Skin of body (tissue), 3 donors: ENCODE measurements at places on chromosomes 4 and X. TPM values are rescaled to one million over a fixed set of nuclear protein-coding genes. Genes with fewer than 3 reads are reported as not detected.

DNA sequence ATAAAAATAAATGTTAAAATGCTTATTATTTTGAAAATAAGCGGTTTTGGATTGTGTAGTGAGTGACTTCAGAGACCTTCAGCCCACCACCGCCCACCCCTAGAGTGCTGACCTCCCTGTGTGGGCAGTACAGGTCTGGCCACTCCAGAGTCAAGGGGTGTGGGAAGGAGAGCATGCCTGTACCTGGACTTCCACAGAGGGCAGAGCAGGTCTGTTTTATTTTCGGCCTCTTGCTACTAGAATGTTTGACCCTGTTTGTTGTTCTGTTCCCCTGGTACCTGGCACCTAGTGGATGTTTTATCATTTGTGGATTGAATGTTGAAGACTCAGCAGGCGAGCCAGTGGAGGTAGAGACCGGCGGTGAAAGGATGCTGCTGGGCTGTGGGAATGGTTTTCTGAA is 14.3 kb downstream of the PIGG start:
- no peak for DNase-seq

DNA sequence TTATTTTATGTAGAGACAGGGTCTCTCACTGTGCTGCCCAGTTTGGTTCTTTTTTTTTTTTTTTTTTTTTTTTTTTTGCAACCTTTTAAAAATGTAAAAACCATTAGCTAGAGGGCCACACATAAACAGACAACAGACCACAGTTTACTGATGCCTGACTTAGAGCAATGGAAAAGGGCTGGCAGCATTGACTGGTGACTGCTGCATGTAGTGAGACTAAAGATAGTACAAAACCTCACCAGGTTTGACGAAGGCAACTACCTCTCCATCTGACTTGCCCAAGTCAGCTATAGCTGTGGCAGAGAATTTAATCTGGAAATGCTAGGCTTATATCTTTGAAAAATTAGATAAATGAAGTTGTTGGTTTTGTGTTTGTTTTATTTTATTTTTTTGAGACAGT is 102.9 kb downstream of the RBM47 start:
- DNase-seq: no peak

DNA sequence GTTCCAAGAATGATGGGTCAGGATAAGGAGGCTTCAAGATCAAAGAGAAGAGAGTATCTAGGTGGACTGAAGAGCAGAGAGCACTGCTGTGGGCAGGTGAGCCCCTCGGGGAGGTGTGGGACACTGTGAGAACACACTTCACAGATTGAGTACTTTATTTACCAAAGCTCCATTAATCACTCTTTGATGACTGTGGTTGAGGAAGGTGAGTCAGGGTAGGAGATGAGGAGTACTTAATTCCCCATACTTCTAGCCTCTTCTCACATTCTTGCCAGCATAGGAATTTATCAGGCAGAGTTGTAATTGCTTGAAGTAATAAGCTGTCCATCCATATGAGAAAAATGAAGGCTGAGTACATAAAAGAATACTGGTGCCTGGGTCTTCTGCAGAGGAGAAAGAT is 375.3 kb downstream of the PCDH10 start:
- no peak for DNase-seq

DNA sequence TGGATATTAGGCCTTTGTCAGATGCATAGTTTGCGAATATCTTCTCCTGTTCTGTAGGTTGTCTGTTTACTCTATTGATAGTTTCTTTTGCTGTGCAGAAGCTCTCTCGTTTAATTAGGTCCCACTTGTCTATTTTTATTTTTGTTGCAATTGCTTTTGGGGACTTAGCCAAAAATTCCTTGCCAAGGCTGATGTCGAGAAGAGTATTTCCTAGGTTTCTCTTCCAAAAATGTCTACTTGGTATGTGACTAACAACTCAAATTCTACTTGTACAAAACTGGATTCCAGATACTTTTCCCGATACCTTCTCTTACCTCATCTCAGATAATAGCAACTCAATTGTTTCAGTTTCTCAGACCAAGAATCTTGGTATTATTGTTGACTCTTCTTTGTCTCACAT is 142.4 kb upstream of the GLRA2 start:
- DNase-seq: no peak

Gene VCX2
- not detected for total RNA-seq
